Stimulated activated CD4-positive, alpha-beta T cell treated with anti-CD3 and anti-CD28 coated beads, Interleukin-12 subunit alpha, Interleukin-12 subunit beta, amount 100 ng/mL, for 4 hours (primary cell): ENCODE measurements at places on chromosomes 16 and 17.

GRCh38 chr16:119835-120491 lies 18.5 kb downstream of the NPRL3 start:
- no peak for DNase-seq

DNA sequence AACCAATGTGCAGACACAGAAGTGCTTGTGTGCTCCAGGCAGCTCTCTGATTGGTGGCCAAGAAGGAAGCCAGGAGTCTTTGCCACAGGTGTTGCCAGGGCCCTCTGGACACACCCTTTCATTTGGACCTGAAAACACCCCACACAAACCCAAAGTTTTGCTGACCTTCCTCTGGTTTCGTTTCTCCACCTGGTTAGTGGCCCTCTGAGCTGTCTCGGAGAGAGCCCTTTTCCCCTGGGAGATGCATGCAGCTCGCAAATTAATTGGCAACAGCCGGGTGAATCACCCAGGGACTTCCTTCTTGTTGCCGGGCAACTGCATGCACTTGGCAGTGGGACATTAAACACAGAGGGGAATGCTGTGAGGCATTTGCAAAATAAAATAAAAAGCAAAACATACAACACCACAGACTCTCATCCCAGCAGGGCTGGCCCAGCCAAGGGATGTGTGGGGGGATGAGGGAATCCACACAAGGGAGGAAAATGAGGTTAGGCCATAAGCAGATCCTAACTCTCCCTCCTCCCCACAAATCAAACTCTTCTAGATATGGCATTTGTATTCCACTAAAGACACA lies 286.6 kb downstream of the SOX9 start:
- DNase-seq, result no peak

DNA sequence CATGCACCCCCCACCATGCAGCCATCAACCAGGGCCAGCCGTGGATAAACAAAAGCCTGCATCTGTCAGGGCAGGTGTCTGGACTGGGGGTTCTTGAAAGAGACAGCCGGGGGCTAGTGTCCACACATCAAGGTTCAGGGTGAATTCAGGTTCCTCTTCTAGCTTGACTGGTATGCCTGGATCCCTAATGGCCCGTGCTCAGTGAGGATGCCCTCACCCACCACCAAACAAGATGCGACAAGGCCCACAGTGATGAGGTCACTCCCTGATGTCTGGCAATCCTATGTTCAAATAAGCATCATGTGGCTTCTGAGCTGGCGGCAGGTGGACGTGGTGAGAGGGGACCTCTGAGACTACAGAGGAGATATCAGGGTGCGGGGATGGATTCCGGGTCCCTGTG lies 64.6 kb downstream of the GOSR1 start:
- no peak for DNase-seq

DNA sequence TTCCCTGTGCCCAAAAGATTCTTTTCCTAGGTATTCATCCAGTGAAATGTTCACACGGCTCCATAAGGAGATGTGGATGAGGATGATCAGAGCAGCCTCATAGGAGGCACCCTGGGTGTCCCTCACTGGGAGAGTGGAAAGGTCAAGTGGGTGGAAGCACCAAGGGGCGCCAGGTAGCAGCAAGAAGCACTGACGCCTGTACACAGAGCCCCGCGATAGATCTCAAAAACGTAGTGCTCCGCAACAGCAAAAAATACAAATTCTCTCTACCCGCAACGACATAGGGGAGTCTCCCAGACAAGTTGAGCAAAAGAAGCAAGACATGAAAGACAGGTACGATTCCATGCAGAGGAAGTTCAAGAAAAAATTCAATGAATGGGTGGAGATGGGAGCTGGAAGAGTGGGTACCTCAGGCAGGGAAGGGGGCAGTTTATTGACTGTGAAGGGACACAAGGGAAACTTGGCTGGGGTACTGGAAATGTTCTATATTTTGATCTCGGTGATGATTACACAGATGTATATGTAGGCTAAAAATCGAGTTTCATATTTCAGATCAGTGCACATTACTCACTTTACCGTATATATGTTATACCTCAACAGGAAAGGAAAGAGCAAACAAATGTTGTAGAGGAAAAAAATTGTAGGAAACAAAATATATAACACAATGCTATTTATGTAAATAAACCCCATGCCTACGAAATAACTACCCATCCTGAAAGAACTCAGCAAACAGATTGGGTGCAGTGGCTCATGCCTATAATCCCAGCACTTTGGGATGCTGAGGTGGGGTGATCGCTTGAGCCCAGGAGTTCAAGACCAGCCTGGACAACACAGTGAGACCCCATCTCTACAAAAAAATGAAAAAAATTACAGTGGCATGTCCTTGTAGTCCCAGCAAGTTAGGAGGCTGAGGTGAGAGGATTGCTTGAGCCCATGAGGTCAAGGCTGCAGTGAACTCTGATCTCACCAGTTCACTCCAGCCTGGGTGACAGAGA lies 17.8 kb upstream of the ETV4 start:
- DNase-seq, result no peak

DNA sequence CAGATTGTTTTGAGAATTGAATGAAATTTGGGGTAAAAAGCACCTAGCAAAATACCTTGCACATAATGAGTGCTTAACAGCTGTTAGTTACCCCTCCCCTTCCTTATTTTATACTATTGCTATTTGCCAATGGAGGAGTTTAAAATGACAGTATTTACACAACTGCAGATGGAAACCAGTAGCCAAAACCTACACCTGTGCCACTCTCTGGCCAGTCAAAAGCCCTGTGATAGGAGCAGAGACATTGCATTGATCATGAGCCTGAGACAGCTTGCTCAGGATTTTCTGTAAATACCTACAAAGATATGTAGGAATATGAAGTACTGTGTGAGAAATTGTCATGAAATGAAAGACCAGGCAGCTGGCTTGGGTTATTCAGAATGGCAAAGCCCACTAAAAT lies 115.3 kb upstream of the HLF start:
- no peak for DNase-seq

- DNase-seq, result no peak
Observed at GRCh38 chr16:48434653-48435317, 49.6 kb upstream of the SIAH1 start.

GRCh38 chr17:82118815-82119380 lies 20.9 kb upstream of the FASN start:
- no peak for DNase-seq

DNA sequence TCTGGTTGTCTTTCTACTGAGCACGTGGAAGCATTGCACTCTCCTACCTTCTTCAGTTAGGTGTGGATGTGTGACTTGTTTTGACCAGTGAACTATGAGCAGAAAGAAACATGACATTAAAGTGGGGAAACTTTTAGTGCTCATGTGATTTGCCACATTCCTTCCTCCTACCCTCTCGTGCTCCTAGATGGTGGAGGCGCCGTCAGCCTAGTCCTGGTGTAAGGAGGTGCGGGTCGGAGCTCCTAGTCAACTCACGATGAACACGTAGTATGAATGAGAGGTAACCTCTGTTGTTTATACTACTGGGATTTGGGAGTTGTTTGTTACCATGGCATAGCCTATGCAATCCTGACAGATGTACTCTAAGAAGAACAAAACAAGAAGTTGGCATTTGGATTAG lies 47.4 kb downstream of the KSR1 start:
- DNase-seq, result no peak

GRCh38 chr17:8687737-8688466 lies 56.7 kb downstream of the CCDC42 start:
- DNase-seq, result no peak
